Thoracic aorta (tissue), 2 donors: ENCODE measurements at places on chromosomes 2 and 18.

GRCh38 chr18:76911440-76911839, 89.1 kb downstream of the ZNF236 start:
- no peak for DNase-seq

DNA sequence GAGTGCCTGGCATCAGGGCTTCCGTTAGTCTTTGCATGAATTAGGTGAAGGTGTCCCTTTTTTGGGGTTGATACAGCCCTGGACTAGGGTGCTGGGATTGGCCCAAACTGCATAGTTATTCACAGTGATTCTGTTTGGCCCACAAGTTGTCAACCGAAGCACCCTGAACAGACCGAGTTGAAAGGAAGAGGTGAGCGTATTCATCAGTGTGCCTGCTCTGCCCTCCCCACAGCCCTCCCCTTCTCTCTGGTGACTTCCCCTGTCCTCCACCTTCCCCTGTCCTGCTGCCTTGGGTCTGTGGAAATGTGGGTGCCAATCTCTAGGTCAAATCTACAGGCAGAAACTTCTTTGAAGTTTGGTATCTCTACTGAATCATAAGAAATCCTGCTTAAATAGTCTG, 330.5 kb downstream of the DYSF start:
- no peak for DNase-seq

DNA sequence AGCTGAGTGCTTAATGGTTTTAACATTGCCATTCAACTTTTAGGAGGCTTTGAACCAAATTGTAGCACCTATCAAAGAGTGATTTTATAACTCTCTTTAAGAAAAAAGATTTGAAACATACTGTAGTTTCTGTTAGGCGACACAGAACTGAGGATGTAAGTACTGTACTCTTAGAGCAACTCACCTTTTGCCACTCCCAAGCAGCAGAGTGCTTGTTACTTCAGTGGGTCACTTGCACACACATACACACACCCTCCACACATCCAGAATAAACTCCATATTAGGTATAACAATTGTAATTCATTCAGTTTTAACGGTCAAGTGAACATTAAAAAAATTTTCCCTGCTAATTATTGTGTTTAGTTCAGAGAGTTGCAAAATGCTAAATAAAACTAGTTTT, 118.3 kb downstream of the CAMKMT start:
- DNase-seq, result no peak

- peak; percentile 12 for DNase-seq
These were observed 71.3 kb upstream of the ZNF532 start for GRCh38 chr18:58793361-58793760.

DNA sequence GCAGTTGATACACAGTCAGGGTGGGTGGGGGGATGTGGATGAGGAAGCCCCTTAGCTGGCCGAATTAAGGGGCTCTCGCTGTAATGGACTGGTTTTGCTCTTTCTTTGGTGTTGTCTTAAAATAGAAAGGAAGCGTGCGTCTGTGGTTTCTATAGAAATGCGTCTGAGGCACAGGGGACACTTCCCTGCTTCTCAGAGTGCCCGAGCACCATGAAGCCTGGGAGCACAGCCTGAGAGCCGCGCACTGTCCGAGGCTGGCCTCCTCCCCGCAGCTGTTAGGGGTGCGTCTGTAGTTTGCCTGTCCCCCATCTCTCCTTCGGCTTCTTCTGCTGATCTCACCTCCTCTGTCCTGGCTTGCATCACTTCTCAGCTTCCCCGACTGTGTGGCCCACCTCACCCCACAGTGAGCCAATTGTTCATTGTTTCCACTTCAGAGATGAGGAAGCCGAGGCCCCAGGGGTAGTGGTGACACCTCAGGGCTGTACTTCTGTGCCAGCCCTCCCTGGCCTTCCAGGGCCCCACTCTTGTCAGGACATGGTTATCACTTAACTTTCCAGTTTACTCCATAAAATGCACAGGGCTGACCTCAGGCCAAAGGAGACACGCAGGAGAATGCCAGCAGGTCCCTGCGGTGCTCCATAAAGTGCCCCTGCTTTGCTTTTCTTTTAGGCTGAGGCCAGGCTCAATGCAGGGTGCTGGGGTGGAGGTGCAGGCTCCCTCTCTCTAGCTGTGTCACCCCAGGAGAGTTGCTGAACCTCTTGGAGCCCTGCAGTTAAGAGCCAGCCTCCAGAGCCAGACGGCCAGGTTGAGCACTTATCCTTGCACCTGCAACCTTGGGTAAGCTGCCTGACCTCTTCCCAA, 210.6 kb downstream of the SEPTIN10 start:
- DNase-seq, result no peak
